ENCODE measurements at places on chromosomes 3 and 15.

DNA sequence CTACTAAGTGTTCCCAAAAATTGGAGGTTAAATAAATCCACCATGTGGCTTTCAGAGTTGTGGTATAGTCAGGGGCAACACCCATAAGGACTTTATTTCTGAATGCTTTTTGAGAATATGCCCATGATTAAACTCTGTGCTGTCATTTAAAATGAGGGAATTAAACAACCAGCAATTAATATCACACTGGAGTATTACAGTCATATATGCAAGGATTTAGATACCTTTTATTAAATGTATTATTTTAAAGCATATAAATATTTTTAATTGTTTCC lies 227.6 kb downstream of the ZPLD1 start:
- no peak for DNase-seq

- DNase-seq: no peak
These were observed 6.3 kb downstream of the CLK3 start for GRCh38 chr15:74621936-74622335.

DNA sequence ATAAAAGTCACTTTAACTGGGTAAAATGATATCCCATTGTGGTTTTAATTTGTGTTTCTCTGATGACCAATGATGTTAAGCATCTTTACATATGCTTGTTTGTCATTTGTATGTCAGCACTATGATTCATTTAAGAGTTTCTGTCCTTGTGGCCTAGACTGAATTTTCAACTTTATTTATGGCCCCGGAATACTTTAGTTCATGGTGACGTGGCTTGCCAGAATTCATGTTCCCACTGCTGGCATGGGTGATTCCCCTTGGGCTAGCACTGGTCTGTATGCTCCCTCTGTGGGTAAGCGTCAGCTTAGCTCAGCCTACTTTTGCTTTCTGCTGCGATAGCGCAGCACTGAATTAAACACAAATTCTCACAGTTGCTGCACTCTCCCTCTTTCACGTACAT lies 436.3 kb upstream of the SGO1 start:
- no peak for DNase-seq

GRCh38 chr3:16146015-16146730 lies 28.3 kb upstream of the GALNT15 start:
- DNase-seq: no peak

DNA sequence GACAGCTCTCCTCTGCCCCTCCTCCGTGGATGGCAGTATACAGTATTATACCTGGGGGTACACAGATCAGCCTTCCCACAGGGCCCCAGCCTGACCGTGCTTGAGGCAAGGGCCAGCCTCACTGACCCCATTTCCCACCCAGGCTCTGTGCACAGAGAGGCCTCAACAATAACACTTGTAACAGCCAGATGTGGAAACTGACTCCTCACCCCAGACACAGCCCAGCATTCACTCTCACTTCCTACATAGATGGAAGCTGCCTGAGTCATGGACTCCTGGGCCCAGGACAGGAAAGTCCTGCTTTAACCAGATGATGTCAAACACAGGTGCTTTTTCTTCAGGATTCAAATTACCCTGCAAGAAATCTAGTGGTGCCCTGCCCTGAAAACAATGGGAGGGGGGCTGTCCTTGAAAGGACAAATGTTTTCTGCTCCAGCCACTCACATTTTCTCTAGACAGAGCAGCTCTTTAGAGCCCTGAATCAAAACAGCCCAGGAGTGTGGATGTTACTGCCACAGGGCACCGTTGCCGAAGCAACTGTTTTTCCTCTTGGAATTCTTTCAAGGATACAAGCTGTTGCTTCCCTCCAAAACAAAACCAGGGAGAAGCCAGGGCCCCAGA lies 16.4 kb downstream of the CCDC12 start:
- DNase-seq: no peak

DNA sequence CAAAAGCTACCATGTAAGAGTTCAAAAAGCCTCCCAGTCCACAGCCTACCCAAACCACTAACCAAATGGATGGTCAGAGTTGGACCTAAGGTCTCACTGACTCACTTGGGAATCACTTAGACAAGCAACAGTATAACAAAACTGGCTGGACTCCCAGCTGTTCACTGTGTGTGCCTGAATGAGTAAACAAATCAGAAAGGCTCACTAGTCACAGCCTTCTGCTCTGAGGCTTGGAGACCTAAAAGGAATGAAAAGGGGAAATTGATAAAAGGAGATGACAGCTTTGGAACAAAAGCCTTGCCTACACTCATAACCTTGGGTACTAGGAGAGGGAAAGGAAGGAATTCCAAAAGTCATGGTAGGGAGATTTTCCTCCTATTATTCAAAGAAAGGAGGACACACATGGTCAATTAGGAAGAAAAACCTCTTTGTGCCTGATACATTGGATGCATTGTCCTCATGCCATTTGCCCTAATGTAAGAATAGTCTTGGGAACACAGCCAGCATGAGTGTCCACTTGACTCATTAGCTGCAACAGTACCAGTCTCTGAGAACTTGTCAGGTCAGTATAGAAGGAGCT lies 92.3 kb downstream of the FRMD5 start:
- no peak for DNase-seq

- no peak for DNase-seq
These were observed 1.5 kb downstream of the GPR87 start for GRCh38 chr3:151315136-151315535.

DNA sequence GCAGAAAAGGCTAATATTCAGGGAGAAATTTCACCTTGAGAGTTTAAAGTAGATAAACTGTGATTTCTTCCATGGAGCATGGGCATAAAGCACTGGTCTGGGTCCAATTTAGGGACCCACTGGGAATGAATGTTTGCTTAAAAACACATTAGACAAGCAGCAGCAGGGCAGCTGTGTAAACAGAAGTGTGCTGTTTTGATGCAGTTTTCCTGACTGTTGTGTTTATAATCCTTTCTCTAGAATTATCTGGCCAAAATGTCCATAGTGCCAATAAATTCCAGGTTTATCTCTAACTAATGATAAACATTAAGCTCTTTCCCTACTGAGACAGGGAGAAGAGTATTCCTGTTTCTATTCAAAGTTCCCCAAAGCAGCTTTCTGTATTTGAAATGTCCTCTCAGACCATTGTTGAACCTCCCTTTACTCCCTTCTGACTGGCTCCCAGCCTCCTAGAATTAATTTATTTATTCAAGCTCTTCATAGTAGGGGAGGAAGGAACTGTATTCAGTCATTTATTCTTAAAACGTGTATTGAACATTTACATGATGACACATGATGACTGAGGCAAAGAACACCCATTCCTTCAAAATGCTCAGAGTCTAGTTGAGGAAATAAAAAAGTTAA lies 7.0 kb upstream of the TM4SF18 start:
- no peak for DNase-seq

DNA sequence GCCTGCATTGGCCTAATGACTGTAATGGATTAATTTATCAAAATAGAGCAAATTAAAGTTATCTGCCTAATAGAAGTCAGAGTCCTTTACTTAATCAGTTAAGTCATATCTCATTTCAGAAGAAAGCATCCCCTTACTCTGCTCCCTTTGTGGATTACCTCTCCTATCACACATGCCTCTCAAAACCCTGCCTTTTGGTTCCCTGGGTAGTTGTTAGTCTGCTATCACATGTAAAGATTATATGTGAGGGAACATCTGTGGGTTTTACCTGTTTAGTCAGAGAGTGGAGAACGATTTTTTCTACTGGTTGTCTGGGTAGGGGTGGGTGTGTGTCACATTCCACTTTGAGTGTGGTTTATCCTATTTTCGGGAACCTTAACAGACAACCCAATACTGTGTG lies 16.4 kb downstream of the UBE2E2 start:
- no peak for DNase-seq

DNA sequence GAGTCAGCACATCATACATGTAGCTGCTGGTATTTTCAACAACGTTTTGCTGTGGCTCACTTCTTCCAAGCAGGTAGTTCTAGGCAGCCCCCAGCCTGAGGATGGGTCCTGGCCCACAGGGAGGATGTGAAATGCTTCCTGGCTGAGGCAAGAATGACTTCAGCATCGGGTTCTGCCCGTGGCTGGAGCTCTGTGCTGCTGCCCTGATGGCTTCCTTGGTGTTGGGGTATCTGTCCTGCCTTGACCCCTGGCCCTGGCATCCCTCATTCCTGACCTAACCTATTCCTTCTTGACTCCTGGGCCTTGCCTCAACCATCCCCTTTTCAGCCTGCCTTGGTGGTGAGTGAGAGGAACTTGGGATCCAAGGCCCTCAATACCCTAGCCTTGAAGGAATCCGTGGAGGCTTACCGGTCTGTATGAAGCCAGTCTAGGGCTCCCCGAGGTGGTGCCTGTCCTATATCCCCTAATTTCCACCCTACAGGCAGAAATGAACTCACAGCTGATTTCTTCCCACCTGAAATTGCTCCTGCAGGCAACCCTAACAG lies 300.6 kb downstream of the TLE3 start:
- DNase-seq: no peak

GRCh38 chr15:75107516-75107907 lies 84.1 kb downstream of the PPCDC start:
- no peak for DNase-seq

GRCh38 chr3:169237201-169237600 lies 426.3 kb downstream of the MECOM start:
- DNase-seq: no peak

DNA sequence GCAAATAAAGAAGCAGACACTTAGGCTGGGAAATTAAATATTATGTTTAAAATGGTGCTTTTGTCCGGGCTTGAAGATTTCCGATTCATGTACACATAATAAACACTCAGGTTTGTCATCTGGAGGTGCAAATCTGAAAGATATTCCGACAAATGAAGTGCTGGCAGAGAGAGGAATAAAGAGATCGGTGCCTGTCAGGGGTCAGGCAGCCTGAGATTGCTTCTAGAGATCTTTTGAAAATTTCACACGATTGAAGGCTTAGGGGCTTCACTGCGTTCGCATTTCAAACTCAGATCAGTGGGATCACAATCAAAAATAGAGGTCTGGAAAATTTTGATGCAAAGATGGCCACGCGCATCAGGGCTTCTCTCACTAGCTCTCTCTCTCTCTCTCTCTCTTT lies 33.2 kb downstream of the NR2F2 start:
- DNase-seq: no peak

DNA sequence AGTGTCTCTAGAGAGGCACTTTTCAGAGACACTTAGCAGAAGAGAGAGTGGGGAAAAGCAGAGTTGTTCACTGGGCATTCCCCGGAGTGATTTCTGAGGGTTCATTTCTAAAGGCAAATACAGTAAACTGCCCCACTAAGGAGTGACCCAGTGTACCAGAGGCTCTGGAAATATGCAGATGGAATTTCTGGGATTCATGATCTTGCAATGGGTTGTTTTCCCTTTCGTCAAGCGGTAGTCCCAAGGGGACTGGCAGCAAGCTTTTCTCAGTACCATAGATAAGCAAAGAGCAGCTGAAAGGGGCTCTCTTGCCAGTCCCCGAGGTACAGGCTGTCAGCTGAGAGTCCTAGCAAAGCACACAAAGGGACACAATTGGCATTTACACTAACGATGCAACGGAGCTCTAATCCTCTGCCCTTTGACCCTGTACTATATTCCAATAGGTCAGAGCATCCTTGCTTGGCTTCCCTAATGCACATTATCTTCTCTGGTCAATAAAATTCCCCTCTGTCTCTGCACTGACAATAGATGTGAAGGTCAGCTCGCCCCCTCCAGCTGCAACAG lies 155.6 kb downstream of the SEMA6D start:
- DNase-seq: no peak

DNA sequence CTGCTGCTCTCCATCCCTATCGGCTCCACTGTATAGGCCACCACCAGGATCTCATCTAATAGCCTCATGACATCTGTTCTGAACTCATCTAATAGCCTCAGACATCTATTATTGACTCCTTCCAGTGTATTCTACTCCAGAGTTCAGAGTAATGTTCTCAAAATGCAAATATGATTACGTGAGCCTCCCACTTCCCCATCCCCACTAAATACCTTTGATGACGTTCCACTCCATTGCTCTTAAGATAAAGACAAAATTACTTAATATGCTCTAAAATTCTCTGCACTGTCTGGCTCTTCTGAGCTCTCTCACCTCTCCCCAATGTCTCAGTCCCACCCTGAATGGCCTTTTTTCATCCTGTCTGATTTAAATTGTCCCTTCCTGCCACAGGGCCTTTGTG lies 94.7 kb downstream of the SAMMSON start:
- no peak for DNase-seq

GRCh38 chr15:68315495-68316031 lies 38.0 kb downstream of the FEM1B start:
- DNase-seq: no peak

GRCh38 chr3:41431386-41431785 lies 232.1 kb downstream of the CTNNB1 start:
- DNase-seq: no peak

- no peak for DNase-seq
These were observed 20.1 kb upstream of the GOLGA6L2 start for GRCh38 chr15:23467110-23467600.

- DNase-seq: no peak
These were observed 694.6 kb upstream of the DPPA4 start for GRCh38 chr3:110031975-110032374.

GRCh38 chr15:23436421-23436820 lies 10.6 kb downstream of the GOLGA6L2 start:
- no peak for DNase-seq

DNA sequence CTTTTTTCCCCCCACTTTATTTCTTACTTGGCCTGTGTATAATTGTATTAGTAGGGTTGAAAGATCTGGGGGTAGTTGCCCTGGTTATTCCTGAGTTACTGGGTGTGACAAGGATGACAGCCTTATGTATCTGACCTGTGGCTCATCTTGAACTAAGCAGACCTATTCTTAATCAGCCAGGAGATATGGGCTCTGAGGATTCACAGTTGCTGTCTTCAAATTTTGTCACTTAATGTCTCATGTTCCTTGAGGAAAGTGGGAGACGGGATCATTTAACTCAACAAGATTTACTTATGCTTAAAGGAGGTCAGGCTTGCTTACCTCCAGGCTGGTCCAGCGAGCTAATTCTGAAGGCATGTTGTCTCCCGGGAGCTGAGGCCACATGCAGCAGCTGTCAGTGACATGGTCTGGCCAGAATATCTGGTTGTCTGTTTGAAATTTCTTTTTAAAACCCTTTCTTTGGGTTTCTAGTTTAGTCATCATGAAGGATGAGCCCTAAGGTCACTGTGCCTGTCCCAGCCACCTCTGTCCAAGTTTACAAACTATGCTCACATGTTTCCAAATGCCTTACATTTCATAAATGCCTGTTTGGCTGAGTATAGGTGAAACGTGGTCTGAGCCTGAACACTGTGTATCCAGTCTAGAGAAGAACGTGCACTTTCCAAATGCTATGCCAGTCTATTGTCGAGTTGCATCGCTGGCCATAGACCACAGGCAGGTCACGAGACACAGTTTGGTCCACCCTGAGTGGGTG lies 26.8 kb downstream of the LRTM1 start:
- no peak for DNase-seq

GRCh38 chr3:188889054-188889491 lies 282.7 kb upstream of the TPRG1 start:
- DNase-seq: no peak

GRCh38 chr3:129316248-129317013 lies 37.8 kb downstream of the HMCES start:
- peak; percentile 83 for DNase-seq

Measured in stimulated activated CD8-positive, alpha-beta memory T cell treated with anti-CD3 and anti-CD28 coated beads, Interleukin-2, amount 100 ng/mL, for 1 hour (primary cell).